A172 (cell line): ENCODE measurements at places on chromosomes 2 and 18.

DNA sequence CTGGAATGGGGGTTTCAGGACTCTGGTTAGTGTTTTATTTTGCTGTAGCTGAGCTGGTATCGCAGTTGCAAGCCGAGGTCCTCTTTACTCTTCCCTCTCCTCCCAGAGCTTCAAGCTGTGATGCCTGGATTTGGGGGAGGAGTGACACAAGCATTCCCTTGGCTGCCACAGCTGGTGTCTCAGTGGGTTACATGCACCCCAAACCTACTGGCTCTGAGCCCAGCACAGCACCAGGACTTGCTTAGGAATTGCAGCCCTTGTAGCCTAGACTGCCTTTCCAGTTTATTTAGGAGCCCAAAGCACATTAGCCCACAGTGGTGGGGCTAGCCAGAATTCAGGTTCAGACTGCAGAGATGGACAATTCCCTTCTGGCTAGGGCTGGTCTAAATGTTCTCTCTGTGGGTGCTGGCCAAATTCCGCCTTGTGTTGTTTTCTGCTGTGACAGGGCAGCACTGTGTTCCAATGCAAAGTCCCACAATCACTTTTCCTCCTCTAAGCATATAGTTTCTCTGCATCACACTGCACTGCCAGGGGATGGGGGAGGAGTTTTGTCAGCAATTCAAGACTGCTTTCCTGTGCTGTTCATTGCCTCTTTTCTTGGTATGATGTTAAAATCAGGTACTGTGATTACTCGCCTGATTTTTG is 122.8 kb downstream of the SLC4A10 start:
- DNase-seq, result no peak

- no peak for DNase-seq
These were observed 106.3 kb upstream of the ST3GAL5 start for GRCh38 chr2:85994897-85995647.

- peak; percentile 57 for DNase-seq
These were observed 3.1 kb downstream of the EGR4 start for GRCh38 chr2:73290049-73290839.

DNA sequence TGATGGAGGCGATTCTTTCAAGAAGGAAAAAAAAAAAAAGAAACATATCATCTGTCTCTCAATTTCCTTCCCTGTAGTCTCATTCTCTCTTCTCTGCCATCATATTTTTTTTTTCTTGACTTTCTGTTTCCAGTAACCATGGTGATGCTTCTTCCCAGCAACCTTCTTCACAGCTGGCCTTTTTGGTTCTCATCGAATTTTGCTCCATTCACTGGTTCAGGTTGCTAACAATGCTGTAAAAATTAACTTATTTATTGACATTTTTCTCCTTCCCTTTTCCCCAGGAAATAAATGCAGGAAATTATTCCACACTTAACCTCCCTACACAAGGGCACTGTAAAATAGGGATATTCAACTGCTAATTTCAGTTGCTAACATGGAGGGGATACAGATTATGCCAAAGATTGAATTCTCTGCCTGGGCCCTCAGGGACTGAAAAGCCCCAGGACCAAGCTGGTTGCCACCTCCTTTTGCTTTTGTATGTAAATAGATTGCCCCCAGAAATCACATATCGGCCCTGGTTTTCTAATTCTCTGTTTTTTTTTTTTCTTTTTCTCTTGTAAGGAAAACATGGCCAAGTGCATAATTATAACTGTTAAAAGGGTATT is 154.7 kb downstream of the MAP2 start:
- no peak for DNase-seq

DNA sequence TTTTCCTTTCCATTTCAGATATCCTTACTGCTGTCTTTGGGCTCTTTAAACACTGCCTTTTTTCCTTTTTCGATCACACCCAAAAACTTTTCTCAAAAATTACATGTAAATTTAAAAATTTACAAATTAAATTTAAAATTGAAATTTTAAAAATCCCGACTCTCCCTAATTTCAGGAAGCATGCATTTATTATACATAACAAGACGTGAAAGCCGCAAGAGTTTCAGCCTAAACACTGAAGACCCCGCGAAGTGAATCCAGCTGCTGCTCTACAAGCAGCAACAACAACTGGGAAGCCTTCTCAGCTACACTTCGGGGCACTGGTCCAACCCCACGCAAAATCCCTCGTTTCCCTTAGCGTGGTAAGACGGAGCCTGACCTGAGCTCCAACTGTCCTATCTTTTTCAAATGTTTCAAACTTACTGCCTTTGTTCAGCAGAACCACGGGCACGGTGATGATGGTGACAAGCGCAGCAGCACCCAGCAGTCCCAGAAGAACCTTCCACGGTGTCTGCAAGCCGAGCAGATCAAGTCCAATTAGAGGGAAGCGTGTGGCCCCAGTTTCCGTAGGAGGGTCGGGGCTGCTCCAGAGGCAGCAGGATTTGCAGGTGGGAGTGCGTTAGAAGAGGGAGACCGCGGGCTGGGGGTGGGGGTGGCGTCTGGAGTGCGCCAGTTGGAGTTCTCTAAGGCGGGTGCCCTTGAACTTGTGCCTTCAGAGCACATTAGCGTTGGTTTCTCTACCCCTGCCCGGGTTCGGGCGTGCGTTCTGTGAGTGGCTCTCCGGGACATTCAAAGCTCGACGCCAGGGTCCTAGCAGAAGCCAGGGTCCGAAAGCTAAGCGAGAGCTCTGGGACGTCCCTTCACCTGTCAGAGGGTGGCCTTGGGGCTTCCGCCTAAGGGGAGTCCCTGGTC is 783 bp downstream of the DPP4 start:
- no peak for DNase-seq

GRCh38 chr18:47150029-47150823 is at the start of gene HDHD2:
HDHD2 (minus strand) TSS chr18:47150500; CDS start chr18:47136439, 14,061 bp downstream.
- peak; percentile 46 for DNase-seq

- no peak for DNase-seq
These were observed 77.2 kb downstream of the NAT8 start for GRCh38 chr2:73564986-73565385.

GRCh38 chr2:182553483-182553882 is 126.6 kb upstream of the PDE1A start:
- no peak for DNase-seq

GRCh38 chr2:47503481-47504070 is 100.6 kb downstream of the MSH2 start:
- no peak for DNase-seq

DNA sequence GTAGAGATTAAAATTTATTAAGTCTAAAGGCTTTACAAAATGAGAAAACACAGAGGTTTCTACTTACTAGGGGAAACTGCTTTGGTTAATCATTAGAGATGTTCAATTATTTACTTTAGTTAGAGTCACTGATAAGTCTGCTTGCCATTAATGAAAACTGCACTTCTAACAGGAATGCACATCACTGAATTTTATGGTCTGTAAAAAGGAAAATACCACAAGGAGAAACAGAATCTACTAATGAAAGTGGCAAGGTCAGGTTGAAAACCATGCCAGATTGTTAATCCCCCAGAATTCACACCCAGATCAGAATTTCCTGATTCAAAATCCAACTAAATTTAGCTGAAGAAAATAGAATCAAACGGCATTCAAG is 90.5 kb upstream of the GRB14 start:
- DNase-seq, result no peak

DNA sequence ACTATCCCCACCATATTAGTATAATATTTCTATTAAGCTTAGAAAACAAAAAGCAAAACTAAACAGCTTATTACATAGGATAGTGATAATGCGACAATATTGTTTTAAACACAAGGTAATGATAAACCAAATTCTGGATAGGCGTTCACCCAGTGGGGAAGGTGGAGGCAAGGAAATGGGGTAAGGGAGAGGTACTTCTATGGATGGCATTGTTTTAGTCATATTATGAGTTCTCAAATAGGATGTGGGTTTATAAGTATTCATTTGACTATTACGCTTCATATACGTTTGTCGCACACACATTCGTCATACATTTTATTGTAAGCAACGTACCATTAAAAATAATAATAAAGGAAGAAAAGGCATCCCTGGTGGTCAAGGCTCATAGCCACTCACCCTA is 88.8 kb upstream of the DNMT3A start:
- no peak for DNase-seq

DNA sequence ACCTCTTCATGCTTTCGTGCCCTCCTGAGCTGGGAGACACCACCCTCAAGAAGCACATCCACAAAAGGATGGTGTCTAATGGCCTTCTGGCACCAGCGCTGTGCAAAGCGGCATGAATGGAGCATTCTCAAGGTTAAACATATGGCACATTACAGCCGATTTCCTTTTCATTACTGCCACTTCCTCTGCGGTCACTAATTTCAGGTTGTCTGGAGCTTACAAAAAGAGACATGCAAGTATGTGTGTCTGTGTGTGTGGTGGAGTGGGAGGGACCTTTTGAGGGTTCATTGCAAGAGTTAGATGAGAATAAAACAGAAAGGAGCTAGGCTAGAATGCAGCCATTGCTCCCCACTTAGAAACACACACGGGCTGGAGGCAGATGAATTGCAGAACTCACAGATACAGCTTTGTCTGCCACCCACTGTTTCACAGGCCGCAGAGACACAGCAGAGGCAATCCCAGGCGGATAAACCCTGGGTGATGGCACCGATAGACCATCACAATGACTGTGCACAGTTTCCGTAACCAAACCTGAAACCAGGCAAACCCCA is 76.0 kb downstream of the TGIF1 start:
- DNase-seq, result no peak

DNA sequence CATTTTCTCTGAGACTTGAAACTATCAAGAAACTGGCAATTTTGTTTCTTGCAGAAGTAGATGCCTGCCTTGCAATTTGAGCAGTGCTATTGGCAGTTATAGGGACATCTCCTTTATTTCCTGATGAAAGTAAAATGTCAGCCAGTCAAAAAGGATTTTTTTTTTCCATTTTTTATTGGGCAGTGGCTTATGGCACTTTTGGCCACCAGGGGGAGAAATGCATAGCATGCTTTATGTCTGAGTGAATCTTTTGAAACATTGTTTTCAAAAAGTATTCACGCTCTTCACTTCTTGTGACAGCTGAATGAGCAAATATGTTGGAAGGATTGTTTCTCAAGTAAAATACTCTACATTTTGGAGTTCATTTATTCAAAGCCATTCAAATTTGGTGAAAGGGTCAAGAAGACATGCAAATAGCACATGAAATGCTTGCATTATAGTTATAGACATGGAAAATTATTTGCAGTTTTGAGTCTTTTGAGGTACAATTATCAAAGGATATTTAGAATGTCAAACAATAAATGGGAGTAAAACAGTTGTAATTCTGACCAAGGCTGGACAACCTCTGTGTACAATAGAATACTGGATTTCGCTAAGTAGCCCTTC is 491.0 kb downstream of the CDH2 start:
- DNase-seq, result peak; percentile 55

DNA sequence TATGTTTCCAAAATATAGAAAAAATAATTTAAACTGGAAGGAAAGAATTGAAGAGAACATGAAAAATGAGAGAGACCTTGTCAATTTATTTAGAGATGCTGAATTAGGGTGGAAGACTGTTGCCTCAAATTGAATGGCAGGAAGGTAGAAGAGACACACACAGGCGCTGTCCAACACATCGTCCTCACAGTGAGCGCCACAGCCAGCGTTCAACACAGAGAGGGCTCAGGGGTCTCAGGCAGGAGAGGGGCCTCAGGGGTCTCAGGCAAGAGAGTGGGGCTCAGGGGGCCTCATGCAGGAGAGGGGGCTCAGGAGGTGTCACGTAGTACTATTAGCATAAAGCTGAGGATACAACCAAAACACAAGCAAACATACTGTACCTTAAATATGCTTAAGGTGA is 65.7 kb downstream of the TMEM18 start:
- no peak for DNase-seq

GRCh38 chr18:12593866-12594265 is 64.0 kb downstream of the SPIRE1 start:
- DNase-seq, result no peak

GRCh38 chr2:9757501-9758264 is 85.6 kb upstream of the TAF1B start:
- DNase-seq, result no peak

GRCh38 chr2:226721541-226721940 is 78.1 kb downstream of the IRS1 start:
- no peak for DNase-seq
